T-helper 22 cell (primary cell): ENCODE measurements at places on chromosomes 5 and 9.

DNA sequence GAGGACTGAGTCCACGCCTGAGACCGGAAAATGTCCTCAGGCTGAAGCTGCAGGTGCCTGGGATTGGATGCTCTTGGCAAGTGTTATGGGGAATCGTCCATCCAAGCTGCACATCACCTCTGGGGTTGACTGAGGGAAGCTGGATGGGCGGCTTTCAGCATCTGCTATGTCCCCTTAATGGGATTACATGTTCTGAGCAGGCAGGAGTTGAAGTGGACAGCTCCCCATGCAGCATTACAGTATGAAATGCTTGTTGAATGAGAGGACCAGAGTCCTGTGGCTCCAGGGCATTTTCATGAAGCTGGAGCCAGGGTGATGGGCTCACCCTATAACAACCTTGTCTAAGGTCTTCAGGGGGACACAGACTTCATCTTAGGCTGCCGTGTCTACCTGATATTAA, 270.9 kb downstream of the HSPA4 start:
- no peak for DNase-seq

DNA sequence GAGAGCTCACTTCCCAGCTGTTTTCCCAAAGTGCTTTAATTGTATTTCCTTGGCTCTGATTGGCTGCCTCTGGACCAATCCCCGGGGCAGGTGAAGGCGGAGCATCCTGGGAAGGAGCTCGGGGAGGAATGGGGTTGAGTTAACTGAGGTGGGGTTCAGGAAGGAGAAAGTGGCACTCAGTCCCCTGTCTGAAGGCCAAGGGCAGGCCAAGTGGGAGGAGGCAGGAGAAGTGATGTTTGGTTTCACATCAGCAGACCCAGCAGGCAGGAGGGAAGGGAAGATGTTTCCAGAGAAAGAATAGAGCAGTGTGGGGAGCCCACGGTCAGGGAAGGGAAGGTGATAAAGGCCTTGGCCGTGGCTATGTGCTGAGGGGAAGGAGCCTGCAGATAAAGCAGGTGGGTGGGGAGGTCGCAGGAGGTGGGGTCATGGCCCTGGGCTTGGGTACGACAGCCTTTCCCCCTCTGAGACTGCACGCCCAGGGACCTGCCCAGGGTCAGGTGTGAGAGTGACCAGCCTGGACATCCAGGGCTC, 3.1 kb downstream of the TSPAN17 start:
- DNase-seq: no peak

- no peak for DNase-seq
Measured at GRCh38 chr9:20880271-20880670, 151.2 kb downstream of the HACD4 start.

DNA sequence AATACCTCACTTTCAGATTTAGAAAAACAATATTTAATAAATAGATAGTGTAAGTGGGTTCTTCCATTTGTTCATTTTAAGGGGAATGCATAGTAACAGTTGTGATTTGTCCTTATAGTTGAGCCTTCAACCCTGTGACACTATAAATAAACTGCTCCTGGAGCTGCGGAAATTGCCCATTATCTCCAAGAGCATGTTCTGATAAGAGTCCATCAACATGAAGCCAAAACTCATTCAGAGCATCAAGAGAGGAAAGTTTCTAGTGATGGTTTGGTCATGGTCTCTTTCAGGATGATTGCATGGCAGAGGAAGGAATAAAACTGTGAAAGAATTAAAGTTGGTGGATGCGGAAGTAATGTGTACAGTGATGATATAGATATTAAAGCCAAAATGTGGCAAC, 772.1 kb upstream of the DMAC1 start:
- no peak for DNase-seq

GRCh38 chr5:133489632-133490031, 122.7 kb downstream of the FSTL4 start:
- no peak for DNase-seq

DNA sequence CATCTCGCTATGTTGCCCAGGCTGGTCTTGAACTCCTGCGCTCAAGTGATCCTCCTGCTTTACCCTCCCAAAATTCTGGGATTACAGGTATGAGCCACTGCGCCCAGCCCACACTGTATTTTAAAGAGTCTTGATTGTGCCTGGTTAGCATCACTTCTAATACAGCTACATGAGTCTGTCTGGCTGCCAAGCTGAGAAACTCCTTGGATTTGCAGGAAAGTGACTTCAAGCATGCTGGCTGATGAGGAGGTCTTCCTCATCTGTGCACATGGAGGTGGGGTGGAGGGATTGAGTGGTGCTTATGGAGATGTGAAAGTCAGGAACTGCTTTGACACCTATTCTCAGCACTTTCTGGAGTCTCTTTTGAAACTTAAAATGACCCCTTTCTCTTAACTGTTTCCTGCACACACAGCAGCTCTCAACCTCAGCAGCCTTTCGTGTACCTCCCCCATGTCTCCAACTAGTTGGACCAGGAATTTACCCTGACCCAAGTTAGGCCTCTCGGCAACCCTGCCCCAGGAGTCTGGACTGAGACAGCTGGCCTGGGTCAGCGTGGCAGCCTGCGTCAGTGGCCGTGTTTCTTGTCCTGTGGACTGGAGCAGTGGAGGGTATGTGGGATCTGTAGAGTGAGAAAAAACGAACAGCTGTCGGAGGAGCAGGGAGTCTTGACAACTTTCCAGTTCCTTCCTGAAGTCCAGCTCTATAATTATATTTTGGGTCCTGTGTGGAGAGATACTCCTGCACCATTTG, 72.5 kb downstream of the ACER2 start:
- DNase-seq: no peak

- no peak for DNase-seq
Measured at GRCh38 chr5:74098456-74098855, 472.5 kb downstream of the ARHGEF28 start.

DNA sequence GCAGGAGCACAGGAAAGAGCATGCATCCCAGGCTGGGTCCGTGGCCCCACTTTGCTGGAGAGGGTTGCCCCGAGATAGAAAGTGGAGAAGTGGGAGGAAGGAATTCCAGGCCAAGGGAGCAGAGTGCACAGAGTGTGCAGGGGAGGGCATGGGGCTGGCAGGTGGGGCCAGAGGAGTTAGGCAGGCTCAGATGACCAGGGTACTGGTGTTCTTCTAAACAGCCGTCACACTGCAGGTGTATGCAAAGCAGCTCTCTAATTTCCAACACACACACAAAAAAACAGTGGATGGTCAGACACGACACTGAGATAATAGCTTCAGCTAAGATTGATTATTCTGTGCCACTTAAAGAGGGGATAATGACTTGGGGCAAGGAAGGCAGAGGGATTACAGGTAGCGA, 212.2 kb downstream of the MTRR start:
- DNase-seq: no peak

DNA sequence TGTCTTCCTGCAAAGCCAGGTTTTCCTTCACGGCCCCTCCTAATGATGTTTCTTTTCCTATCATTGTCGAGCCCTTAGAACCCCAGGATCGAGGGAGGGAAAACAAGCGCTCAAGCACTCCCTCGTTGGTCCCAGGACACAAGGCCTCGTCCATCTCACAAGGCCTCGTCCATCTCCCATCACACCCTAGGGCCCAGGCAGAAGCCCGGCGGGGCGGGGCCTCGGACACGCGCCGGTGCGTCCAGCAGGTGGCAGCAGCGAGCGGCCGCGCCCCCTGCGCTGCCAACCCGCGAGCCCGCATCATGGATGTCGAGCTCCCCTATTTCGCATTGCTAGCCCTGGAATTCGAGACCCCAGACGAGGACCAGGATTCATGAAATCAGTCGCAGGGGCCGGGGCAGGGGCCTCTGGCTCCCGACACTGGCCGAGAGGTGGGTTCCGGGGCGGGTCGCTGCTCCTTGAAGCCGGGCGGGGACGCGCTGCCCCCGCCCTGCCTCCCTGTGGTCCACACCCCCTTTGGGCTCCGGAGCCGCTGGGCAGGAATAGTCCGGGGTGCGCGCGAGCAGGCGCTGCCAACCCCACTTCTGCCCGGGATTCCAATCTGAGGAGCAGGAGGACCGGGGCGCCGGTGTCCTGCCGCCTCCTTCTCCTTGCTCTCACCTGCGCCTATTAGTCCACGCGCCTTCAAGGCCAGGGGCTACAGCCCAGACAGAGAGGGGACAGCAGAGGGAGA, at the start of gene ABLIM3:
ABLIM3 (plus strand) TSS at position 270 of the 733 bp plus-strand sequence. CDS start 603 bp downstream, outside the sequence.
- DNase-seq: peak; percentile 32

DNA sequence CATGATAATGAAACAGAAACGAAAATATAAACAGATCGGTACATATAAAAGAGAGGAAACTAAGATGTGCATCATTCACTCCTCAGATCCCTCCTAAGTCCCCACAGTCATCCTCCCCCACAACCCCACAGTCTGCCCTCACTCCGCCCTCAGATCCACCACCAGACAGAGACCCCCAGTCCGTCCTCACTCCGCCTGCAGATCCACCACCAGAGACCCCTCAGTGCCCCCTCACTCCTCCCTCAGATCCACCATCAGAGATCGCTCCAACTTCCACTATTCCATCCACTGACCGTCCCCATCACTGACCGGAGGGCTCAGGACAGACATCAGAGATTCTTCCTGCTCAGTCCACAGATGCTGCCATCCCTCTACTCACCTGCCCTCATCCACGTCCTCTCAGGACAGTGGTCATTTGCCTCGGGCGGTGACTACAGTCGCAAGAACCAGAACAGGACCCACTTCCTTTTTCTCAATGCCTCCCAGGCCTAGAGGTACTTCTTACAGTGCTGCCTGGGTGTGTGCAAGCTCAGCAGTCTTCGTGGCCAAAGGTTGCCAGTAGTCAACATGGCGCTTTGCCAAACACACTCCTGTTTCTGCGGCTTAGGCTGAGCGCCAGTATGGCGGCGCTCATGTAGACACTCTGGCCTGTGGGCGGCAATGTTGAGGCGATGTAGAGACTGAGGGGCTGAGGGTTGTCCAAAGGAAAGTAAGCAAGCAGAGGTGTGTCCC, 8.3 kb upstream of the SPATA31C1 start:
- no peak for DNase-seq

- no peak for DNase-seq
Measured at GRCh38 chr5:127567026-127567768, 49.8 kb downstream of the PRRC1 start.

GRCh38 chr5:58484505-58484904, 6.7 kb upstream of the GAPT start:
- DNase-seq: no peak

DNA sequence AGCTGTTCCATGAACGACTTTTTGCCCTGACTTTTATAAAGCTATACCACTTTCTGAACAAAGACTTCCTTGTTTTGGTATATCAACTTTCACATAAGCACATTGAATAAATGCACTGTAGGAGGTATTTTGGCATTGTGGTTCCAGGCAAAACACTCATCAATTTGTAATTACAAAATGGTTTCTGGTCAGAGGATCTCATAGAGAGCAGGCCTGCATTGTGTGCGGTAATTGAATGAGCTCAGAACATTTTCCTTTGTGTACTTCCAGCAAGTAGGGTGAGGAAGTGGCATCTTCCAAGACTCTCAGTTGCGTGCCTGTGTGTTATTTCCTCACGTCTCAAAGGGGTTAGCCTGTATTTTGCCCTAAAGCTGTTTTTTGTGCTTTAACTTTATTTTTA, 89.2 kb downstream of the PDE6A start:
- no peak for DNase-seq

GRCh38 chr9:123772967-123773366, 157.0 kb downstream of the DENND1A start:
- no peak for DNase-seq
